Stimulated activated CD8-positive, alpha-beta memory T cell treated with anti-CD3 and anti-CD28 coated beads, Interleukin-7, amount 100 ng/mL, for 48 hours (primary cell): ENCODE measurements at places on chromosomes 5 and 9.

GRCh38 chr5:155455791-155456514 is 442.4 kb downstream of the KIF4B start:
- DNase-seq: no peak

- peak; percentile 61 for DNase-seq
These were observed 193.1 kb upstream of the PTGER4 start for GRCh38 chr5:40486437-40487275.

- DNase-seq: no peak
These were observed 1.7 kb upstream of the PLPPR1 start for GRCh38 chr9:101026824-101027223.

DNA sequence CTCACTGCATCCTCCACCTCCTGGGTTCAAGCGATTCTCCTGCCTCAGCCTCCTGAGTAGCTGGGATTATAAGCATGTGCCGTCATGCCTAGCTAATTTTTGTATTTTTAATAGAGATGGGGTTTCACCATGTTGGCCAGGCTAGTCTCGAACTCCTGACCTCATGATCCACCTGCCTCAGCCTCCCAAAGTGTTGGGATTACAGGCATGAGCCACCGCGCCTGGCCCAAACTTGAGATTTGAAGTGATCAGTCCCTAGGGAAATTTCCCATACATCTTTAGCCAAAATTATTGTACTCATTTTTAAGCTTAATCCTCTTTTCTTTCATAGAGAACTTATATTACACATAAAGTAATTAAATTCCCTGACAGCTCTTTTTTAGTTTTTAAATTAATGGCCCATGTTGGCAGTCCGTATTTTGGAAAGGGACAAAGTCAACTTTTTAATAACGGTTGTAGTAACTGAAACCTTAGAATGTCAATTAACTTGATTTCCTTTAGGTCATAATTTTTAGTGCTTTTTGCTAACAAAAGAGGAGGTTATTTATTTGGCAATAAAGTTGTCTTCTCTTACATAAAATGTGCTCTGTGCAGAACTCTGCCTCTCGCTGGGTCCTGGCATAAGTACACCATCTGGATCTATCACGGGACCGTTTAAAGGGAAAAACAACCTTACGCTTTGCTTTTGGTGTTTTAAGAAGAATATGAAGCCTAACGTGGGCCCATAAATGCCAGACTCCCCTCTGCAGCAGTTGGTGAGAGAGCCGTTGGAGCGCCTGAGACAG is 142.3 kb upstream of the OTULINL start:
- DNase-seq: no peak

DNA sequence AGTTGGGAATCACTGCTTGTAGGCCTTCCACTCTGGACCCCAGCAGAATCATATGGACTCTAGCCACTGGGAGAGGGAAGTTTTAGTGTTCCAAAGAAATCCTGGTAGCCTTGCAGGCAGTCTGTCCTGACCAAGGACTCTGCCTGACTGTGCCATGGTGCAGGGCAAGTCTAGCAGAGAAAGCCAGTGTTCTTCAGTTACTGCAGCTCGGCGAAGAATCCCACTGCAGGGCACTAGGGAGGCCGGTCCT is 20.3 kb upstream of the MATR3 start:
- no peak for DNase-seq

GRCh38 chr9:7967093-7967827 is 167.7 kb upstream of the DMAC1 start:
- DNase-seq: no peak

DNA sequence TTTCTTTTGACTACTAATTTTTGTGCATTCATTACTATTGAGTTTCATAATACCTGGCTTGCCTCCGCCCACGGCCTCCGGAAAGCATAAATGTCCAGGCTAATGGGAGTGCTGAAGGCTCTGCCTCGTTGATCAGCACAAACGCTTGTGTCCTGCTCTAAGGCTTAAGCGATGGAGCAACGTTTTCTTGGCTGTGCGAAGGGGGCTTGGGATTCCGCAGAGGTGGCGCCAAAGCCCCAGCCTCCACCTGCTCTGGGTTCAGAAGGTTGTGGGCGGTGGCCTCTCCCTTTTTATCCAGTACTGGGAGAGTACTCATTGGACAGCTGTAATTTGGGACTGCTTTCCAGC is 19.7 kb downstream of the ANXA2R start:
- DNase-seq: no peak

DNA sequence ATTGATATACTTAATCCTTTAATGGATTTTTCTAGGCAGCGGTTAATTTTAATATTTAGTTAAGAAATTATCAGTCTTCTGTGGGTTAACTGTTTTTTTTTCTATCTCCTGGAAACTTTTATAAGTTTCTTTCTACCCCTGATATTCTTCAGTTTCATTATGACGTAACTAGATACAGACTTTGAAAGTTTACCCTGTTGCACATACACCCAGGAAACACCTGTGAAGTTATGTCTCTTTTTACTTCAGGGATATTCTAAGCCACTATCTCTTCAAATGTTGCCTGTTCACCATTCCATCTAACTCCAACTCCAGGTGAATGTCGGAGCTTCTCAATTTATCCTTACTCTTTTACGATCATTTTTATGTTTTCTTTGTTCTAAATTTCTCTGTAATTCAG is 329.0 kb downstream of the ICE1 start:
- no peak for DNase-seq

DNA sequence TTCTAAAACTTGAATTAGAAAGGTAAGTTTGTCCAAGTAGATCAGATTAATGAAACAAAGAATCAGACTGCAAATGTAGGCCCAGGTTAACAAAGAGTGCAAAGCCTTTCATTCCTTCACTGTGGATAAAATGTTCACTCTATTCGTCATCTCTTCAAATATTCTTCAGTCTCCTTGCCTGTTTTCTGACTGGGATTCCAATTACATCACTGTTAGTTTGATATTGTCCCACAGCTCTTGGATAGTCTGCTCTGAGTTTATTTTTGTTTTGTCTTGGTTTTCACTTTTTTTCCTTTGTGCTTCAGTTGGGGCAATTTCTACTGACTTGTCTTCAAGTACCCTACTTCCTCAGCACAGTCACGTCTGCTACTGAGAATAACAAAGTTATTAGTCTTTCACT is 38.5 kb upstream of the GZMA start:
- no peak for DNase-seq

GRCh38 chr9:101073122-101073521 is 44.6 kb downstream of the PLPPR1 start:
- DNase-seq: no peak

GRCh38 chr9:5945112-5945511 is 54.4 kb downstream of the MLANA start:
- DNase-seq: no peak

DNA sequence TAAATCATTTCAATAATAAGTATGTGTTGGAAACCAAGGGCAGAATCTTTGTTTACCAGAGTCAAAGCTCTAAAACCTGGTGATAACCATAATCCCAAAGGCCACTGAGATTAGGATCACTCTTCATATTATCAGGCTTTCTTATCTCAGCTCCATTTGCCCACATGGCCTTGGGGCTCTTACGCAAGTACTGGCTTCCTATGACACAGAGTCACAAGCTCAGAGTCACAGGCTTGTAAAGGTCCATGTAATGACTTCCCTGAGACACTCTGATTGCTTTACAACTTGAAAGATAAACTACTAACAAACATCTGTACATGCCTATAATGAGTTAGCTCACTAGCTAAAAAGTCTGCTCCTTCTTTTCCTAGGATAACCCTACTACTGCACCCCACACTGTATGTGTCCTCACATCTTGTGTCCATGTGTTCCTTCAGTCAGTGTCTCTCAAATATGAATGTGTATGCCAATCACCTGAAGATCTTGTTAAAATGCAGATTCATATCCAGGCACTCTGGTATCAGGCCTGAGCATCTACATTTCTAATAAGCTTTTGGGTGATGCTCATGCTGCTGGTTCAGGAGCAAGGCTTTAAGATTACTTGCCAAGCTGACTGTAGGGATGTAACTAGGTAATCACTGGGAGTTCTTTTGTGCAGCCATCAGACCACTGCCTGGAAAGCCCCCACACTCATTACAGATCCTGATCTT is 28.4 kb downstream of the SEMA6A start:
- no peak for DNase-seq

DNA sequence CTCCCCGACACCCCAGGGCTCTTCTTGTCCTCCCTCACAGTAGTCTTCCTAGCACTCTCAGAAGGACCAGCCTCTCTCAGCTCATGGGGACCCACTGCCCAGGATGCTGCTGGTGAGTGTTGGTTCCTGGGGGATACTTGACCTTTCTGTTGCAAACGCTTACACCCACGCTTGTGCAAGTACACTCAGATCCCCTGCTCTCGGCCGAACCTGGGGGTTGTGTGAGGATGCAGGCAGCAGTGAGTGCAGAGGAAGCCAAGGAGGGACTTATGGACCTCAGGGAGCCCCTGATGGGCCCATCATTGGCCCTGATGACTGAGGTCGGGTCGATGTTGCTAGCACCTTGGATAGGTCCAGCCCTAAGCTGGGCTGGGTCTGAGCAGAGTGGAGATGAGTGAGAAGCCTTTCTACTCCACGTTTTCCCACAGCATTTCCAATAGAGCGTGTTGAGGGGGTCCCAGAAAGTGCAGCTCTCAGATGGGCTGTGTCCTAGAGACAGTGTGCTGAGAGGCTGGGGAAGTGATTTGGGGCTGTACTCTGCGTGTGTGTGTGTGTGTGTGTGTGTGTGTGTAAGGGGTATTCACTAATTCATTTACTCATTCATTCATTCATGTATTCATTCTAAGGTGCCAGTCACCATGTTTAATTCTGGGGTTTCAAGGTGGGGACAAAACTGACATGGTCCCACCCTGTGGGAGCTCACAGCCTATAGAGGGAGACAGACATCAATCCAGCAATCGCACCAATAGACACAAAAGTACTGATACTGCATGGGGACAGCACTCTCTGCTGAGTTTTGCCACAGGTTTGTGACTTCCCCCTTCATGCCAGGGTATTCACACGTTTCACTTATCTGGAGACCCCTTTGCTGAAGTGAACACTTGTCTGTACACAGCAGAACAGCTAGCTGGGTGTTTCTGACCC is 25.2 kb upstream of the PITX1 start:
- no peak for DNase-seq

- DNase-seq: no peak
These were observed 16.4 kb downstream of the FCN2 start for GRCh38 chr9:134896834-134897583.

DNA sequence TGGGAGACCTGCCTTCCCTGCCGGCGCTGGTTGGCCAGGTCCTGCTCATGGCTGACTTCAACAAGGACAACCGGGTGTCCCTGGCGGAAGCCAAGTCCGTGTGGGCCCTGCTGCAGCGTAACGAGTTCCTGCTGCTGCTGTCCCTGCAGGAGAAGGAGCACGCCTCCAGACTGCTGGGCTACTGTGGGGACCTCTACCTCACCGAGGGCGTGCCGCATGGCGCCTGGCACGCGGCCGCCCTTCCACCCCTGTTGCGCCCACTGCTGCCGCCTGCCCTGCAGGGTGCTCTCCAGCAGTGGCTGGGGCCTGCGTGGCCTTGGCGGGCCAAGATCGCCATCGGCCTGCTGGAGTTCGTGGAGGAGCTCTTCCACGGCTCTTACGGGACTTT is 10.6 kb downstream of the DIPK1B start:
- DNase-seq: no peak

- DNase-seq: no peak
These were observed 39.8 kb upstream of the NEK6 start for GRCh38 chr9:124217836-124218437.

DNA sequence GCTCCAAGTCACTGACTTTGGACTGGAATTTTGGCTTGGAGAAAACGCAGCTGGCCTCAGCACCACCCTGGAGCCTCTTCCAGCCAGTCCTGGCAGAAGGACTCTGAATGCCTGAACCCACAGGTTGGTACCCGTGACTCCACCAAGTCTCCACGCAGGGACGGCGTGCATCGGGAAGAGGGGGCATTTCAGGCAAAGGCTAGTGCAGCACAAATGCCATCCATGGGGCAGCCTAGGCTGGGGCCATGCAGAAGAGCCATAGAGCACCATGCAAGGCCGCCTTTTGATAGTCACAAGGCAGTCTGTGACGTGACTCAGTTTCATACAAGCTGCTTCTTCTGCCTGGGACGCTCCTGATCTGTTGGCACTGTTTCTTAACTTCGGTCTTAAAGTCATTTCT is 28.0 kb downstream of the GDNF start:
- no peak for DNase-seq

GRCh38 chr9:118954857-118955256 is 414.4 kb downstream of the BRINP1 start:
- DNase-seq: no peak

- no peak for DNase-seq
These were observed 105.7 kb downstream of the GDNF start for GRCh38 chr5:37734114-37734513.

DNA sequence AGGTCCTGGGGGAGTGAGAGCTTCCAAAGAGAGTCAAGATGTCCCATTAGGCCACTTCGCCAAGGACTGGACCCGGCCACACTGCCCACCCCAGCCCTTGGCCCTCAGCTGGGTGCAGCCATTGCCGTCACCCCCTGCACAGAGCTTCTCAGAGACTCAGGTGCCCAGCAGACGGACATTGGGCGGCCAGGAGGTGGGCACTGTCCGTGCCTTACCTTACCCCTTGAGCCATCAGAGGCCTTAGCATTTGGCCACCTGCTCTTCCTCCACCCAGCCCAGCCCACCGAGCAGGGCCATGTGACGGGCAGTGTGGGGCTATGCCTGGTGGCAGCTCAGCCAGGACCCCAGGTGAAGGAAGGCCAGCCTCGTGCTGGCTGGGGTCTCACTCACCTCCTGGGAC is 3.3 kb upstream of the DNLZ start:
- no peak for DNase-seq

GRCh38 chr5:43208658-43209057 is 16.6 kb downstream of the NIM1K start:
- DNase-seq: no peak

- DNase-seq: no peak
These were observed 33.0 kb downstream of the TENT4A start for GRCh38 chr5:6746244-6746643.

DNA sequence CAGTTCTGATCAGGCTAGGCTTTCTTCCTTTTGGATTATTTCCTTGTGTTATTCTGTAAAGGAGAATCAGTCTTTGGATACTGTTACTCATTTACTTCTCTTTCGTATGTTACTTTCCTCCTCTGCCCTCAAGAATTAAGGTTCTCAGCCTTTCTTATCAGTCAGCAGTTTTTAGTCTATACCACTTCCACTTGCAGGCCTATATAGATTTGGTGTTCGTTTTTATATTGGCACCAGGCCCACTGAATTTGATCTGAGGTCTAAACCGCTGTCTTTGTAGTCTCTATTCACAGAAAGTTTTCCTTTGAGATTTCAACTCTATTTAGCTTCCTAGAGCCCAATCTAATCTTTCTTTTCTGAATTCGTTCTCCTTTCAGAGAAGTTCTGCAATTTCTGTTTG is 62.8 kb downstream of the ERBIN start:
- no peak for DNase-seq
